ENCODE measurements at places on chromosomes 2 and 18. TPM values are rescaled to one million over a fixed set of nuclear protein-coding genes. Genes with fewer than 3 reads are reported as not detected.
A peak's percentile ranks its signal among the peaks of the same experiment; 100 is the strongest.

PLEK gene
- not detected for total RNA-seq

DPP4 gene
- 3.3 TPM for total RNA-seq

PARD6G gene
- 21.5 TPM for total RNA-seq

RAPGEF4 gene
- 11.9 TPM for total RNA-seq

IL36G gene
- total RNA-seq = not detected

- H3K27me3 ChIP-seq = no peaks in the 10 kb centered on the region
- H3K4me1 ChIP-seq = peaks cover 2% of the 10 kb centered on the region
- H3K27ac ChIP-seq = no peak overlapping the region
These were observed 275.2 kb downstream of the AGAP1 start for GRCh38 chr2:235769046-235769445.

DNA sequence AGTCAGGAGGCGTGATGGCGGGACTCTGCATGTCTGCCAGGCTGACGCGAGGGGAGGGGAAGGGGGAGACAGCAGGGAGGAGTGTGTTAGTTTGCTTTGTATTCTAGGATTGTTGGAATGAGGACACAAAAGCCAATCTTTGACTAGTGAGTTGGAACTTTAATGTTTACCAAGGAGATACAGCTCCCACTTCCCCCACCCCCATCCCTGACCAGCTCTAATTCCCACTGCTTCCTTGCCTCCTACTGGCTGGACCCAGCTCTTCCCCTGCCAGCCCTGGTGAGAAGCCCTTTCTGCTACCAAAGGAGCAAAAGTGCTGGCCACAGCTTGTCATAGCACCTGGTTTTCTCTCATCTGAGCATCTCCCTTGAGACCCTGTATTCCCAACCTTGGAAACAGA lies 84.5 kb downstream of the CELF4 start:
- H3K36me3 ChIP-seq = no peaks in the 10 kb centered on the region
- DNase-seq = no peak
- H3K4me3 ChIP-seq = no peak overlapping the region
- no peak overlapping the region for H3K27ac ChIP-seq

- no peaks in the 10 kb centered on the region for H3K4me1 ChIP-seq
- no peak overlapping the region for H3K4me3 ChIP-seq
- no peak overlapping the region for H3K27ac ChIP-seq
- no peak for DNase-seq
- no peaks in the 10 kb centered on the region for H3K27me3 ChIP-seq
- H3K36me3 ChIP-seq = peaks cover 30% of the 10 kb centered on the region
These were observed 20.4 kb downstream of the CMPK2 start for GRCh38 chr2:6845312-6845711.

GRCh38 chr2:12684471-12684936 lies 32.2 kb upstream of the TRIB2 start:
- no peak overlapping the region for H3K4me3 ChIP-seq
- no peaks in the 10 kb centered on the region for H3K36me3 ChIP-seq
- H3K27ac ChIP-seq = no peak overlapping the region
- no peak for DNase-seq

DNA sequence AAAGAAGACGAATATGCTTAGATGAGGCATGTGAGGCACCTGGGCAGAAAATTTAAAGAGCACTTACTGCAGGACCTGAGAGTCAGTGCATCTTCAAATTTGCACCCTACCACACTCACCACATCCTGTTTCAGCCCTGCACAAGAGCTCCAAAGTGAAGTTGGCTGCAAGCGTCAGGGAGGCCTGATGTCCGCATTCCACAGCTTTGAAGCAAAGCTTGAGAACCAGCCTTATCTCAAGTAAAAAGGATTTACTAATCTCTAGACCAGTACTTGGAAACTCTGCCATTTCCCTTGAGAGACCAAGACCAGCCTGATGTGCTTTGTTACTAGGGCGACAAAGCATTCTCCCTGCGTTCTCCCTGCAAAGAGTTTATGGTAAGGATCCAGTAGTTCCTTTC lies 3.4 kb upstream of the ASNSD1 start:
- no peak for DNase-seq
- H3K4me3 ChIP-seq = no peak overlapping the region
- peaks cover 8% of the 10 kb centered on the region for H3K4me1 ChIP-seq
- H3K27me3 ChIP-seq = no peaks in the 10 kb centered on the region

DNA sequence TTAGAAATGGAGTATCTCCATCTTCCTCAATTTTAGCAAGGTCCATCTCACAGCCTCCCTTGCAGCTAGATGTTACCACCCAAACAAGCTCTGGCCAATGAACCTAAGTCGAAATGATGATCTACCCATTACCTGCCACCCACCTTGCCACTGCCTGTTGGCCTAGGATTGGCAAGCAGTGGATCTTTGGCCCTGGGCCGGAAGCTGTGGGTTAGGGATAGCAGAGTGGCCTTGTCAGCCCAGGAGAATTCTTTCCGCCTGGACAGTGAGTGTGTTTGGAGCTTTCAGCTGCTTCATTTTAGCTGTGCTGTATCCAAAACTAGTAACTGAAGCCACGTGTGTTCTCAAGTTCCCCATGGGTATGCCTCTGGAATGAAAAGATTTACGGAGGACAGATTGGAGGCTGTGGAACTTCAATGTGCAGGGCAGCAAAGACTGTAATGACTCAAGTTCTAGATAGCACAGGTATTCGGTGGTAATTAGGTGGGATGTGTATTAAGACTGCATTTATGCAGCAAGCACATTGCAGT lies 7.7 kb upstream of the PARD6G start:
- H3K27ac ChIP-seq = no peak overlapping the region
- H3K27me3 ChIP-seq = peaks cover 21% of the 10 kb centered on the region
- DNase-seq = no peak
- no peaks in the 10 kb centered on the region for H3K4me1 ChIP-seq

DNA sequence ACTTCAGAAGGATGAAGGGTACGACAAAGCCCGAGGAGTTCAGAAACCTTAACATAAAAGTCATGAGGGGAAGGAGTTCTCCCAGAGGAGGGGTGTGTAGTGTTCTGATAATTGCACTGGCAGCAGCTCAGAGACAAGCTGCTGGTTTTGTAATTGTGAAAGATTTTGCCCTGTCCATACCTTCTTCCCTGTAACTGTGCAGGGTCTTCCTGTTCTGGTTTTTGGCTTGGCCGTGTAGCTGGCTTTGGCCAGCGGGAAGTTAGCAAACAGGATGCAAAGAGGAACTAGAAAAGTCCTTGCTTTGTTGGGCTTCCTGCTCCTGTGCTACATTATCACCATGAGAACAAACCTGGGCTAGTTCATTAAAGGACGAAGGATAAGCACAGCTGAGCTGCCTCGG lies 160.8 kb downstream of the LPIN1 start:
- no peak overlapping the region for H3K27ac ChIP-seq
- DNase-seq = no peak
- no peak overlapping the region for H3K4me3 ChIP-seq
- no peaks in the 10 kb centered on the region for H3K27me3 ChIP-seq
- no peaks in the 10 kb centered on the region for H3K4me1 ChIP-seq
- no peaks in the 10 kb centered on the region for H3K36me3 ChIP-seq

GRCh38 chr2:231094736-231095346 lies 30.0 kb downstream of the HTR2B start:
- H3K27me3 ChIP-seq = peaks cover 10% of the 10 kb centered on the region
- H3K4me3 ChIP-seq = no peak overlapping the region
- peaks cover 73% of the 10 kb centered on the region for H3K36me3 ChIP-seq
- H3K4me1 ChIP-seq = peaks cover 10% of the 10 kb centered on the region

DNA sequence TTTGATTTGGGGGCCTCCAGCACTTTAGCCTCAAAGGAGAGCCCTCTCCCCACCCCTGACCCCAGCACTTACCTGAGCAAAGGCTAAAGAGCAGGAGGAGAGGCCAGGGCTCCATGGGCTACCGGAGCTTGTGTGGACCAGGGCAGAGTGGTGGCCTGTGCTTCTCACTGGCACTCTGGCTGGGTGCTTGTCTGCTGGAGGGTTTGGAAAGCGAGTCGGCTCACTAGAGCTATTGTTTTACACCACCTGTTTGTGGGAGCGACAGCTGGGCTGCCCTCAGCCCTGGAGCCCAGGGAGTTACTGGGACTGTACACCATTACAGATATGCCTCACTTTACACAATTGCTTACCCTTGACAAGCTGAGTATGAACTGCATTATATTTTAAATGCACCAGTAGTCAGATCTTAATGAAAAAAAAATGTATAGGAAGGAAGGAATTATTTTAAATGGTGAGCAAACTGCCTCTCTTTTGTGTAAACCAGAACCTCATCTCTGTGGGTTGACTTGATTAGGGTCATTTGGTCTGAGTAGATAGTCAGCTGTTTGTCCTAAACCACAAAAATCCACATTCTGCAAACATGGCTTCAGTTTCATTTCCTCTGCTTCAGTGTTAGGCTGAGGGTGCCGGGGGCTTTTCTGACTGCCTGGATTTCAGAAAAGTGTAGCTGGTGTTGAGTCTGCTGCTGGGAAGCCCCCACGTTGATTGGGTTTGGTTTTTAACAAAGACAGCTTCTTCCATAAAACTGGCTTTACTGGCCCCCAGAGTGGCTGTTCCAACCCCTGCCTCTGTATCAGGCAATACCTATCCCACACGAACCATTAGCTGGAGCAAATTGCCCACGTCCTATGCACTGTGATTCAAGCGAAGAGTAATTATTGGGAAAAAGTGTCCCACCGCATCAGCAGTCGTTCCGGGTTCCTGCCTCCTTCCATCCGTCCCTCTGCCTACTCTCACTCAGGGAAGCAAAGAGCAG lies at the start of gene CHRNA1:
CHRNA1 (minus strand) TSS at position 193 of the 976 bp plus-strand sequence; CDS start at position 115, 78 bp downstream.
- DNase-seq = no peak
- no peaks in the 10 kb centered on the region for H3K36me3 ChIP-seq
- H3K27ac ChIP-seq = no peak within 1 kb of the TSS
- peaks cover 2% of the 10 kb centered on the region for H3K4me1 ChIP-seq
- H3K27me3 ChIP-seq = peaks cover 6% of the 10 kb centered on the region

DNA sequence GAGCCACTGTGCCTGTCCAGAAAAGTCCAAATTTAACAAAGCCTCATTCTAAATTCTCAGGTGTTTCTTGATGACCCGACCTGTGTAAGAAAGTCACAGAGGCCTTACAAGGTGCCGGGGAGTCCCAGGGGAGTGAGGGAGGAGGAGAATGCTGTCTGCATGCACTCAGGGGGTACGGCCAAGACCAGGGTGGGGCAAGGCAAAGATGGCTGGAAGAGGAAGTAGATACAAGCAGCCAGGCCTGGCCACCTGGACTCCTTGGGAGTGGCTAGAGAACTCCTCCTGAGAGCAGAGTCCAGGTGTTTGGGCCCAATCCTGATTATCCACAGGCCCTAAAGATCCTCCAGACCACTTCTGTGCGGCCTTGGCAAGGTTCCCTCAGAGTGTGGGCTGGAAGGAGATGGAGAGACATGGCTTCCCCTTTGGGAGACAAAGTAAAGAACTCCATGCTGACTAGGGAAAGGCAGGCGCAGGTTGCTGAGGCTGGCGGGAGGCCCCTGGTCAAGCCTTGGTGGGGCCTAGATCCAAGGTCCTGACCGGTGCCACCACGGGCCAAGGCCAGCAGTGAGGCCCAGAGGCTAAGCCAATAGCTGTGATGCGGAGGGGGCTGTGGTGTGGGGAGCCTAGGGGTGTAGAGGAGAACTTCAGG lies 74.7 kb downstream of the COPS8 start:
- H3K4me3 ChIP-seq = no peak overlapping the region
- no peaks in the 10 kb centered on the region for H3K4me1 ChIP-seq
- H3K36me3 ChIP-seq = no peaks in the 10 kb centered on the region
- no peak for DNase-seq

DNA sequence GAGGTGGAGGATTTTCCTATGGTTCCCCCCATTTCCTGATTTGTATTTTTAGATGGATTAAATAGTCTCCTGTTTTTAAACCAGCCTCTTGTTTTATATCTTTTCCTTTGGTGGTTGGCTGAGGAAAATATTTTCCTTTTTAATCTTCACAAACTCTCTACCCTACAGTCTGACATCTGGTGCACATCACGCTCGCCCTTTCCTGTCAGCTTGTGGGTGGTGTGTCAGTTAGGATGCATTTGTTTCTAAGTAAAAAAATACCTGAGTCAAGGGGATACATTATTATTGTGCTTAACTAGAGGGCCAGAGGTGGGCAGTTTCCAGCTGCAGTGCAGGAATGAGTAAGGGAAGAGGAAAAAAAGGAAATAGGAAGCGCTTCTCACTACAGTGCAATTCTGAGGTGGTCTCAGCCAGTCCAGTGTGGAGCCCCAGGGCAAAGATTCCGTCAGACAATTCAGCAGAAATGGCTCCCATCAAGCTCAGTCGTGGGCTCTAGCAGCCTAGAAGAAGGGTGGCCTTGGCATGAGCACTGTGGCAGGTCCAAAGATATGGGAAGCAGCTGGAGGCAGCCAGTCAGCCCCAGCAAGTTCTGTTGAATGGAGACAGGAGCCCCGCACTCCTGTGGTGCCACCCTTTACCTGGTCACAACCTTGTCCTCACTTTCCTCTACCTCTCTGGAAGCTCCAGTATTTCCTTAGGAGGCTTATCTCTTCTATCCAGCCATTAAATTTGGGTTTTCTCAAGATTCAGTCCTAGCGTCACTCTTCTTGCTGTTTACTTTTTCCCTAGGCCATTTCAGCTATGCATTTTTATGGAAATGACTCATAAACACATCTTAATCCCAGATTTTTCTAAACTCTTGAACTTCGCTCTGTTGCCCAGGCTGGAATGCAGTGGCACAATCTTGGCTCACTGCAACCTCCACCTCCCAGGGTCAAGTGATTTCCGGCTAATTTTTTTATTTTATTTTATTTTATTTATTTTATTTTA lies 18.5 kb downstream of the SFTPB start:
- DNase-seq = no peak
- H3K27me3 ChIP-seq = no peaks in the 10 kb centered on the region
- no peak overlapping the region for H3K4me3 ChIP-seq
- H3K36me3 ChIP-seq = peaks cover 21% of the 10 kb centered on the region

GRCh38 chr2:60213865-60214625 lies 339.4 kb downstream of the BCL11A start:
- H3K4me3 ChIP-seq = no peak overlapping the region
- H3K4me1 ChIP-seq = peaks cover 19% of the 10 kb centered on the region
- H3K36me3 ChIP-seq = no peaks in the 10 kb centered on the region
- H3K27ac ChIP-seq = no peak overlapping the region
- no peaks in the 10 kb centered on the region for H3K27me3 ChIP-seq

GRCh38 chr2:170815746-170816503 lies 762 bp upstream of the GAD1 start:
- no peak overlapping the region for H3K27ac ChIP-seq
- peak; percentile 85 for DNase-seq
- no peaks in the 10 kb centered on the region for H3K36me3 ChIP-seq
- H3K4me3 ChIP-seq = peak overlapping the region; percentile 40
- H3K27me3 ChIP-seq = peaks cover 83% of the 10 kb centered on the region

DNA sequence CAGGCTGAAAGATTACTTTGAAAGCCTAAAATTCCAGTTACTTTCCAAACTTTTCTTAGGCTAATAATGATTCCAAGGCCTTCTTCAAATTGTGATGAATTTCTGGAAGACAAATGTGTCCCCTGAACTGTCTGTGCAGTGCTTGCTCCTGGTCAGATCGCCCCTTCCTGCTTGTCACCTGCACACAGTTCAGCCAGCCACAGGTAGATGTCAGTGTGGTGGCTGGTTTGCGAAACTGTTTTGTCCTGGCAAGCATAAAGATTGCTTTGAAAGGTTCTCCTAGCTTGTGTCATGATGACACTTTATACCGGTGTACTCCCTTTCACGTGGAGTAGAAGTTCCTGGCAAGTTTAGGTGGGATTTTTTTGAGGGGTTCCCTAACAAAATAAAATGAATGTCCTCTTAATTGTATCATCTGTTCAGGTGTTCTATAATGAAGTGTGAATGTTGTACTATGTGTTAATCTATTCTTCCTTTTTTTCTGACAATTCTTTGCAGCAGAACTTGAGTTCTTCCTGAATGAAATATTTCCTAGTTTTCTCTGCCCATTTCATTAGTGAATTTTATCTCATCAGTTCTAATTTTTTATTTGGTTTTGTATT lies 298.8 kb downstream of the ZNF407 start:
- no peak overlapping the region for H3K4me3 ChIP-seq
- DNase-seq = no peak
- H3K27me3 ChIP-seq = peaks cover 5% of the 10 kb centered on the region
- peak overlapping the region; percentile 84 for H3K27ac ChIP-seq
- peaks cover 21% of the 10 kb centered on the region for H3K4me1 ChIP-seq
- no peaks in the 10 kb centered on the region for H3K36me3 ChIP-seq
